Adipocyte (in vitro differentiated cells): ENCODE measurements at places on chromosomes 5 and 9.

GRCh38 chr9:93134015-93134739 lies at the start of gene NINJ1:
Gene NINJ1 (minus strand): TSS chr9:93134251. CDS start chr9:93134217, 34 bp downstream.
- peak; percentile 89 for DNase-seq

GRCh38 chr5:95591490-95591901 lies 28.4 kb upstream of the GPR150 start:
- peak; percentile 68 for DNase-seq

DNA sequence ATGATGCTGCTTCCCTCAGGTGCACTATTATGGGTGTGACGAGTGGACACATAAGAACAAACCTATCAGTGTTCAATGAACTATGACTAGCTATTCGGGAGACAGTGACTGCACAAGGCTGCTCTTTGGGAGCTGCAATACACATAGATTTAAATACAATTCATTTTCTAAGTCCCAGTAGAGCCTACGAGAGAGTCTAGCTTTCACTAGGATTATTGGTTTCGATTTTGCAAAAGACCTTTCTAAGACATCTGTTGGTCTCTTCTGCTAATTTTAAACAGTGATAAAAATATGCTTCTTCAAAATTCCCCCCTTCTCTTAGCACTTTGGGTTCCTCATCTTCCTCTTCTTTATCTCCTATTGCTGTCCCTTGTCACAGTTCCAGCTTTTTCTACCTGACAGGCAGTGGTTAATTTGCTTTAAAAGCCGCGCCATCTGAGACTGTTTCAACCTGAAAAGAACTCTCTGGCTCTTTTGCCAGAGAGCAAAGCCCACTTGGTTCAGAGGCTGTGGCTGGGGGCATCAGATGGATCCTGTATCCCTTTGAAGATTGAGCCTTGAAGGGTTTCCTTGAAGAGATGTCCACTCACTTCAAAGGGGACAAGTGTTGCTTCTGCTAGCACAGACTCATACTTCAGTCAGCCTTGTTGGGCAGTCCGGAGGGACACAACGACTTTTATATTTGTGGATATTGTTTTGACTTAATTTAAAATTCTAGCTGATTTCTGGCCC lies 241.5 kb downstream of the MAN2A1 start:
- no peak for DNase-seq

DNA sequence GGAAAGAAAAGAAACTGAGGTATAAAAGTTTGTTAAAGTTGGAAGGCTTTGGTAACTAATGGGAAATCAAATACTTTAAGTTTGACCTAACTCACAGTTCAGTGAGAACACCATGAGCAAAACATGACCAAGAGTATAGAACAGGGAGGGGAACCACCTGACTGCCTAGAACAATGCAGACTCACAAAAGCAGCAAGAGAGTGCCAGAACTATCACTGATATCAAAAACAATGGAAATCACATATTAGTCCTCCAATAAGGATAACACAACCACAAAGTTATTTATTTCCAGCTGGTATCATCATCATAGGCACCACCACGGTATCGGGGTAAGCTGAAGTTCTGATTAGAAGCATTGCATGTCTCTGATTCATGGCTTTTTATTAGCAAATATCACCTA lies 77.5 kb downstream of the TRPM6 start:
- no peak for DNase-seq

GRCh38 chr9:105502276-105502675 lies 54.4 kb downstream of the FSD1L start:
- no peak for DNase-seq

- DNase-seq = peak; percentile 95
These were observed 72.3 kb downstream of the PSMB7 start for GRCh38 chr9:124342776-124343485.

DNA sequence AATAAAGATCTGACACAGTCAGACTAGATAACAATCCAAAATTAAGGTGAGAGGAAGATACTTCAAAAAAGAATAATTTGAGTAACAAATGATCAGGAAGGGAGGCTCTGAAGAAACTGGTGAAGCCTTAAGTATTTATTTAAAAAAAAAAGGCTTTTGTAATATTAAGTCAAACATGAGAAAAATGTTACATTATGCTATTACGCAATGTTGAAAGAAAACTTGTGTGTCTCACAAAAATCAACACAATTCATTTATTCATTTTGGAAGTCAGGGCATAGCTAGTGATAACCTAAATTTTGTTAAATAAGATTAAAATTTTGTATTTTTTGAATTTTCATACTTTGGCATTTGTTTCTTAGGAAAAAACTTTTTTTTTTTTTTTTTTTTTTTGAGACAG lies 28.2 kb downstream of the WDR41 start:
- DNase-seq = peak; percentile 72

GRCh38 chr5:80835128-80835527 lies 125.0 kb upstream of the RASGRF2 start:
- DNase-seq = no peak

DNA sequence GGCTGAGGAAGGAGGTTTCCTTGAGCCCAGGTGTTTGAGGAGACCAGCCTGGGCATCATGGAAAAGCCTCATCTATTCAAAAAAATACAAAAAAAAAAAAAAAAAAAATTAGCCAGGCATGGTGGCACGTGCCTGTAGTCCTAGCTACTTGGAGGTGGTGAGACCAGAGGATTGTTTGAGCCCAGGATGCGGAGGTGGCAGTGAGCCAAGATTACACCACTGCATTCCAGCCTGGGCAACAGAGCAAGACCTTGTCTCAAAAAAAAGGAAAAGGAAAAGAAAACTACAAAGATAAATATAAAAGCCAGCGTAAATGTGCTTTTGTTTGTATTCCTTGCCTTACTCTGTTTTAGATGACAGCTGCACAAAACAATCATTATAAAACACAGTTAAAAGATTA lies 2249.2 kb upstream of the C9orf72 start:
- no peak for DNase-seq

DNA sequence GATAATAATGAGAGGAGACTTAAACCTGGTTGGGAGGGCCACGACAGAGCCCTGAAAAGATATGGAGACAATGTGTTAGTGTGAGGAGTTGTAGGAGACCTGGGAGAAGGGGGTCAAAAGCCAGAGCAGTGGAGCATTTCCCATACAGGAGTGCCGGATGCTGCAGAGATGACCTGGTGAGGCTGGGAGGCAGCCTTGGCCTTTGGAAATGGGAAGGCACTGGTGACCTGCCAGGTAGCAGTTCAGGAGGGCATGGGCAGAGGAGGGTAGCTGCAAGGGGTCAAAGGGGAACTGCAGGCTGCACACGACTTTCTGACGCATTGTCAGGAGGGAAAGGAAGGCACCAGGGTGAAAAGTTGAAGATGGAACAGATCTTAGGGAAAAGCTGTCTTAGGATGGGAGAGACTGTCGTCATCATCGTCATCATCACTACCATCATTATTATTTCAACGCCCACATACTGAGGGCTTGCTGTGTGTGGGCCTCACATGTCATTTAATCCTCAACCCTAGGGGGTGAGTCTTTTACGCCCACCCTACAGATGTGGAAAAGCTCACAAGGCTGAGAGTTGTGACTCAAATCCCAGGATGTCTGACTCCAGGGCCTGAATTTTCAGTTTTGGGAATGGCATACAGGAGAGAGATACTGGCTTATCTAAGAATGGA lies 13.3 kb downstream of the ARAP3 start:
- no peak for DNase-seq
